ENCODE measurements at places on chromosomes 13 and 19.

DNA sequence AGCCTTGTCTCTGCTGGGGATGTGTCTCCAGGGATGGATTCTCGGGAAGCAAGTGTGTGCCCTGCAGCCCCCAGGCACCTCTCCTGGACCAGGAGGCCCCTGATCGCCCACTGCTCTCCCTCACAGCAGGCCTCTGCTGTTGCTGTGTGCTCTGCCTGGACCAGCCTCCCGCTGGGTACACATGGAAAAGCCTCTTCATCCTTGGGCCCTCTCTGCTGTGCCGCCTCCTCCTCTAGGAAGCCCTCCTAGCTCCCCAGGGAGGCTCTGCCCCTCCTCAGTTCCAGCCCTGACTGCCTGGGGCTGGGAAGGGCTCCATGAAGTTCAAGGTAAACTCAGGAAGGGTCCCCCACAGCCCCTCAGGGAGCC is 12.0 kb downstream of the NDUFA11 start:
- no peak for DNase-seq

DNA sequence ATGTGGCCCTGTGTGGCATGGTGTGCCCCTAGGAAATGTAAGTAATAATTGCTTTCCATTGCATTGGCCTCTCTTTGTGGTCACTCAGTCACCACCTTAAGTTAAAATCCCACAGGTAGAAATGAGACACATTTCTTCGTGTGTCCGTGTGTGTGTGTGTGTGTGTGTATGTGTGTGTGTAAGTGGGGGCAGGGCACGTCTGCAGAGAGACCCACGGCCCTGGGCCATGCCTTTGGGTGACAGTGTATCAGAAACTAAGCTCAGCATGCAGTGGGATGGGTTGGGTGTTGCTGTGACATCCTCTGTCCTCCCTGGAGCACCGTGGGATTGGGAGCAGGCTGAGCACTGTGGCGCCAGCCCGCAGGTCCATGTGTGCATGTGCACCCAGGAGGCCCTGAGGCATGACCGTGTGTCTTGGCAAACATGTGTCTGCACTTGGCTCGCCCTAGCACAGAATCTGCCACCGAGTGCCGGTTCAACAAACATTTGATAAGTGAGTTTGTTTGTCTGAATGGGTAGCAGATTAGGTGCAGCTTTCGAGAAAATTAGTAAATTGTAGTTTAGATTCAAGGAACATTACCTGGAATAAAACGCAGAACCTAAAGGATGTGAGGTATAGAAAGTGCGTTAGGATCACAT is 91.8 kb downstream of the WTIP start:
- no peak for DNase-seq

DNA sequence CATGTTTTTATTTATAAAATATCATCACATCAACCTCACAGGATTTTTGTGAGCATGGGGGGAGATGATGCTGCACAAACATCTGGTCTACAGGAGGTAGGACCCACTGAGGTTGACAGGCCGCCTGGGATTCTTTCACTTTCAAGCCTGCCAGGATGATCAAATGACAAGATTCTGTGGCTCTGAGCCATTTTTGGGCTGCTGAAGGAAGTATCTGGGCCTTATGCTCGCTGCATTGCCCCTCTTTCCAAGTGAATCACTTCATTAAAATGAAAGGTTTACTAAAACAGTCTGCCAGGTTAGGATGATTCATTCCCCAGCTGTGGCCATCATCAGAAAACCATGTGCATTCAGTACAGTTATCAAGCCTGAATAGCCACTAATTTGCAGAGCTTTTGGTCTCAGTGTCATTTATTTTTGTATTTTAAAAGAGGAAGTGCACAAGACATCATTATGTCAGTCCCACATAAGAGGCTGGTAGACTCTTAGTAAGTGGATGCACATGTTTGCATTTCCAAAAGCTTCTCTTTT is 34.4 kb downstream of the STARD13 start:
- peak; percentile 96 for DNase-seq

- no peak for DNase-seq
Observed at GRCh38 chr13:106987427-106987785, 419.5 kb upstream of the ARGLU1 start.

DNA sequence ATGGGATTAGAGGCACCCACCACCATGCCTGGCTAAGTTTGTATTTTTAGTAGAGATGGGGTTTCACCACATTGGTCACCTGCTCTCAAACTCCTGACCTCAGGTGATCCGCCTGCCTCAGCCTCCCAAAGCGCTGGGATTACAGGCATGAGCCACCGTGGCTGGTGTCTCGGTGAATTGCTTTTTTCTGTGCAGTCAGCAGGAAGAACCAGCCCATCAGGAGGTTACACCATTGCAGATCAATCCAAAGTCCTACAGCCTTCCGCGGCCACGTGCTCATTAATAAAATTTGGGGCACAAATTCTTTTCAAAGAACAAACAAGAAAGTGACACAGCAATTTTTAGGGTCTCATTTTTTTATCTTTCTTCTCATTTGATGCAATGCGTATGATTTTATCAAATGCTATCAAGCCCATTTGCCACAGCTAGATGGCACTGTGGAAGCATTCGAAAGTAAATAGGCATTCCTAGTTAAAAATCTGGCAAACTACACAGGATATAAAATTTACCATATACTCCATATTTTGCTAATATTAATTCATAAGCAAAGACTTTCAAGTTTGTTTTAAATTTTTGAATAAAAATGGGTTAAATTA is 54.4 kb upstream of the ZNF835 start:
- DNase-seq, result no peak

GRCh38 chr13:21079761-21080592 is 18.6 kb upstream of the LATS2 start:
- peak; percentile 83 for DNase-seq

GRCh38 chr13:23796551-23796950 is 92.6 kb downstream of the MIPEP start:
- no peak for DNase-seq

- DNase-seq, result peak; percentile 54
Observed at GRCh38 chr19:14118165-14119051, 846 bp upstream of the PRKACA start.

DNA sequence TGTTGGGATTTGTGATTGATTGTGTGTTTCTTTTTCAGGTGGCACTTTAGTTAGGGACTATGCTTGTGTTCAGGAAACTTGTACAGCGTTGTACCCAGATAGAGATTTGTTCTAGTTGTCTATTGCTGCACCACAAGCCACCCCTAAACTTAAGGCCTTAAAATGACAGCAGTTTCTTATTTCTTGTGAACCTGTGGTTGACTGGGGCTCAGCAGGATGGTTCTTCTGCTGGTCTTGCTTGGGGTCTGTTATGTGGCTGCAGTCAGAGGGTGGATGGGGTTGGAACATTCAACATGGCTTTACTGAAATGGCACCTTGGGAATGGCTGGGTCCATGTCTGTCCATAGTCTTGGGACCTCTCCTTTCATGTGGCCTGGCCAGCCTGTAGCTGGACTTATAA is 28.3 kb downstream of the SIPA1L3 start:
- DNase-seq, result no peak

- DNase-seq, result no peak
Observed at GRCh38 chr13:59962343-59962742, 201.4 kb downstream of the DIAPH3 start.

- DNase-seq, result no peak
Observed at GRCh38 chr13:79681069-79681468, 200.1 kb downstream of the NDFIP2 start.

All from GM04504 (cell line).